ENCODE measurements at places on chromosomes 2 and 18. TPM values are rescaled to one million over a fixed set of nuclear protein-coding genes. Genes with fewer than 3 reads are reported as not detected.

- no peak for DNase-seq
Observed at GRCh38 chr2:18611604-18612003, 22.2 kb upstream of the NT5C1B start.

GRCh38 chr18:57856128-57856527, 53.0 kb upstream of the ATP8B1 start:
- no peak for DNase-seq

Gene ZNF512
- total RNA-seq = 39.2 TPM

Gene ZNF236
- 14.2 TPM for total RNA-seq

Gene GPR55
- not detected for total RNA-seq

Data from H1 (cell line).